Mesenchymal stem cell (in vitro differentiated cells and primary cell): ENCODE measurements at places on chromosomes 4 and X.
A peak's percentile ranks its signal among the peaks of the same experiment; 100 is the strongest.

DNA sequence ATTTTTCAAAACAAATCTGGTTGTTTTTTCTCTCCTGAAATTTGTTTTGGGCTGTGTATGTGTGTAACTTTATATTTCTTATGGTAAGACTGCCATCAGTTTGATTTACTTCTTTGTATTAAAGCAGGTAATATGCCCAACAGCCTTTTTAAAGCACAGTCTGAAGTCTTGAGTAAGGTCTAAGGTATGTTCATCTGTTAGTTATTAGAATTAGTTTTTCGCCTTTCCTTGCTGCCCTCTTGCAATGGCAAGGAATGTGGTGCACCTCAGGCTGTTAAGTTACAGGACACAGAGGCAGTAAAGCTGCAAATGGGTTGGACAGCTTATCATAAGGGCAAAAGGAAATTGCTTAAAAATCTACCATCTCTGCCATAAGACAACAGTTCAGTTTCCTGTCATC lies 71.8 kb downstream of the METTL14 start:
- no peak for DNase-seq

- no peak for DNase-seq
These were observed 626.8 kb downstream of the TLL1 start for GRCh38 chr4:166499820-166500219.

DNA sequence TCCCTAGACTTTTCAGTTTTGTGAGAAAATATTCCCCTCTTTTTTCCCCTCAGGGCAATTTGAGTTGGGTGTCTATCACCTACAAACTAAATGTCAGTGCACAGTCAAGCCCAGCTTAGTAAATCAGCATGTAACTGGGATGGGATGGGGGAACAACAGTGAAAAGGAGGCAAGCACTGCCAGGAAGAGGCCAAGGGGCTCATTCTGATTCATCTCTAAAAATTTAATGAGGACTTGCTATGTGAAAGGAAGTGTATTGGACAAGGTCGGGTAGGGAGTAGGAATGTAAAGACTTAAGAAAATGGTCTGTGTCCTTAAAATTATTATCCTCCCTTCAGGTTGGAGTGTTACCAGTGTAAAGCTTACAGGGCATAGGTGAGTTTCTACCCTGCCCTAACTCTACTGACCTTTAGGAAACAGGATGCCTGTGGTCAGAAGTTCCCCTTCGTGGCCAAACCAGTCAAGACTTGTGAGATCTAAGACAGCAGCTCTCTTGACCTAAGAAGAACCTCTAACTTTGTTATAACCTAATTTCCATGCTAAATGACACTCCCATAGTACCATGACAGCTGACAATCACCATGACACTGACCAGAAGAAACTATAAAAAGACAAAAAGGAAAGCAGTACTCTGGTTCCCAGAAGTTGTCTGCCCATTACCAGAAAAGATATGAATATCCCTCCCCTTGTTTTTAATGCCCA lies 194.4 kb upstream of the LDB2 start:
- DNase-seq = no peak

GRCh38 chr4:3531318-3531878 lies 824 bp downstream of the LRPAP1 start:
- no peak for DNase-seq

DNA sequence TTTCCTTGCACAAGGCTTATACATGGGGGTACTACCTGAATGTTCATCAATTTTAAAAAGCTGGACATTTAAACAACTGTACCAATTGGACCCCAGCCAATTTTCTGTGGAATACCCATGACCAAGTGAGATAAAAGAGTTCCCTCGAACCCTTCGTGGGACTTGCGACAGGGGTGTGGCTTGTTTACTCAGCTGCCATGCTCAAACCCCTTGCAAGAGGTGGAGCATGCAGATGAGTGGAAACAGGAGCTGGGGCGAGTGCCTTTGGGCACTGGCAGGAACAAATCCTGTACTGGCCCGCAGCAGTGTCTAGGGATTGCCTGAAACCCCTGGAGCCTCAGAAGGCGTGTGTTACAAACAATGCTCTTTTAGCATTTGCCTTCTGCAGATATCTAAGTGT lies 144.2 kb downstream of the PDHA2 start:
- DNase-seq = no peak

DNA sequence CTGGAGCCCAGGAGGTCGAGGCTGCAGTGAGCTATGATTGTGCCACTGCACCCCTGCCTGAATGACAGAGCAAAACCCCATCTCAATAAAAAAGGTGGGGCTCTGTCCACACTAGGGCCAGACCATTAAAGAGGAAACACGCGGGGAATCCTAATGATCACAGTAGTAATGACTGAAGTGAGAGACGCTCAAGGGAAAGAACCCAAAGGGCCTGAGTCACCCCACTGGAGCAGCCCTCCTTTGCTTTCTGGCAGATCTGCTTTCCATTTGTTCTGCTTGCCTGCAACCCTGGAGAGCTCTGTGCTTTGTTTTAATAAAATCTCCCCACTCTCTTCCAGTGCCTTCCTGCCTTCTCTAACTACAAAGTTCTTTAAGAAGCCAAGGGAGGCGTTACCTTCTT lies 5.0 kb downstream of the TFDP3 start:
- DNase-seq = no peak

DNA sequence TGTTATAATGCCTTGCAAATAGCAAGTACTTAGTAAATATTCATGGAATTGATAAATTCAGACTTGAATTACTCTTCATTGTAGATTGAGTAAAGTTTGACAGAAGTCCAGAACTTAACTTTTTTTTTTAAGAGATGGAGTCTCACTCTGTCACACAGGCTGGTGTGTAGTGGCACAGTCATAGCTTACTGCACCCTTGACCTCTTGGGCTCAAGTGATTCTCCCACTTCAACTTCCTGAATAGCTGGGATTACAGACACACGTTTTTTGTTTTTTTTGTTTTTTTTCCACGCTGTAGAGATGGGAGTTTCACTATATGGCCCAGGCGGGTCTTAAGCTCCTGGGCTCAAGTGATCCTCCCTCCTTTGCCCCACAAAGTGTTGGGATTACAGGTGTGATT lies 32.1 kb downstream of the UBE2K start:
- peak; percentile 58 for DNase-seq

GRCh38 chr4:138680256-138680655 lies 335.3 kb upstream of the NOCT start:
- DNase-seq = no peak

DNA sequence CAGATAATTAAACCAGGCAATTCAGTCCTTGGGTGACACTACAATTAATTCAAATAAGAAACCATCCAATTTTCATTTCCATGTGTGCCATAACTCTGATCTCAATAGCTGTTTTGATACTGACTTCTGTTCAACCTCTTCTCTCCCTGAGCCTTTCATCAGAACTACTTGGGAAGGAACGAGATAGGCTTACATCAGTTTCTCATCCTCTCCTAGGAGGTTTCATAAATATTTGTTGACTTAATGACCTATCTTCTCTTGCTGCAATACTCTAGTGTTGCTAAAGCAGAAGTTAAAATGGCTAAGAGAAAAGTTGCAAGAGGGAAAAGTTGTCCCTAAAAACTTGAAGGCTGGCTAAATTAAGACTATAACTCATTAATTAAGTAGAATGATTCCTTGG lies 41.8 kb downstream of the PRKG2 start:
- peak; percentile 34 for DNase-seq

DNA sequence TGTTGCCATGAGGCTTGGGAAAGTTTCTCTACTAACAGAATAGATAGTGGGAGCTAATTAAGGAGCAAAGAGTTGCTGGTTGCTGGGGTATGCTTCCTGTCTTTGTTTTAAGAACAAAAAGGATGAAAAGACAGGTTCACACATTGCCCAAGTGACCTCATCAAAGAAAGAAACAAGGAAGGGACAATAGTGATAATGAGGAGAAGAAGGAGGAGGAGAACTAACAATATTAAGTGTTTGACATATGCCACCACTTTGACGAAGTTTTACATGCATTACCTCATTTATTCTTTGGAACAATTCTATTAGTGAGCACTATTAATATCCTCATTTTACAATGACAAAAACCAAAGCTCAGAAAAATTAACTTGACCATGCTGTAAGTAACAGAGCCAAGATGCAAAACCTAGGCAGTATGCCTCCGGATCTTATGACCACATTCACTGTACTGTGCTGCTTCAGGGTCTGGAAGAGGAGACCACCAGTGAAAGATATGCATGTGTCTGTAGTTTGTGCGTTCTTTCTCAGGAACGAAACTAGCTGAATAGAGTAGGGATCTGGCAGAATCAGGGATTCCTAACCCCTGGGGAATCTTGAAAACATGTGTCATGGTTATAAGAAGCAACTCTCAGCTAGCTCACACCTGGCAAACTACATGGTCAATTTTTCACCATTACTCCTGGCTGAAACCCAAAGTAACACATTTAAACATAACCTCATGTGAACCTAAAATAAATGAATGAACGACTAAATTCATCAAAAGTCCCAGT lies 83.8 kb downstream of the MOSPD2 start:
- no peak for DNase-seq

DNA sequence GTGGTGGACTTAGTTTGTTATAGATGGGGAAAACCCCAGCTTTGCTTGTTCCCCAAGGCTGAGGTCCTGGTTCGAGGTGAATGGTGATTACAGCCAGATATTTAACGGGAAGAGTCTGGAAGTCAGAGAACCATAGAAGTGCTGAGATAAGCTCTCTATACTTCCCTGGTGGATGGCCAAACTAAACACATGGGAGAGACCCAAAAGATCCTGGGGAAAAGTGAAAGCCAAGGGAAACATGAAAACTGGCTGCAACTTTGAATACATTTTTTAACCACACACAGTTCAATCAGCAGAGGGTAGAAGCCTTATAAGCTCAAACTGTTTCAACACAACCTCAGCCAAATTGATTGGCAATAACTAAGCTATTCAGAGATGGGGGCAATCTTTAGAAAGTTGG lies 29.3 kb upstream of the SRPX start:
- no peak for DNase-seq

DNA sequence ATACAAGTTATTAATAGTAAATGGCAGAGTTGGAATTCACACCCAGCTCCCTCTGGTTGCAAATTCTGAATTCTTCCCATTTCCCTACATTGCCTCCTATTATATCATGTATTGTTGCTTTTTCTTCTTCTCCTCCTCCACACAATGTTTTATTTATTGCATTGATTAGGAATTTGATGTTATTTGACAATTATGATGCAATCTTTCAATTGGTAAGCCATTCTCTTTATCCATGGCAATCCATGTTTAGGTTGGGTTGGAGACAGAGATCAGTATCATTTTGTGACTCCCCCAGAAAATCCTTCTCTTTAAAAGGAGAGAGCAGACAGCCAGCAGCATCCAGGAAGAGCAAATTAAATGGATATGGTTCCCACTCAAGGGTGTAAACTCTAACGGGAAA lies 30.5 kb downstream of the TTC29 start:
- DNase-seq = no peak

DNA sequence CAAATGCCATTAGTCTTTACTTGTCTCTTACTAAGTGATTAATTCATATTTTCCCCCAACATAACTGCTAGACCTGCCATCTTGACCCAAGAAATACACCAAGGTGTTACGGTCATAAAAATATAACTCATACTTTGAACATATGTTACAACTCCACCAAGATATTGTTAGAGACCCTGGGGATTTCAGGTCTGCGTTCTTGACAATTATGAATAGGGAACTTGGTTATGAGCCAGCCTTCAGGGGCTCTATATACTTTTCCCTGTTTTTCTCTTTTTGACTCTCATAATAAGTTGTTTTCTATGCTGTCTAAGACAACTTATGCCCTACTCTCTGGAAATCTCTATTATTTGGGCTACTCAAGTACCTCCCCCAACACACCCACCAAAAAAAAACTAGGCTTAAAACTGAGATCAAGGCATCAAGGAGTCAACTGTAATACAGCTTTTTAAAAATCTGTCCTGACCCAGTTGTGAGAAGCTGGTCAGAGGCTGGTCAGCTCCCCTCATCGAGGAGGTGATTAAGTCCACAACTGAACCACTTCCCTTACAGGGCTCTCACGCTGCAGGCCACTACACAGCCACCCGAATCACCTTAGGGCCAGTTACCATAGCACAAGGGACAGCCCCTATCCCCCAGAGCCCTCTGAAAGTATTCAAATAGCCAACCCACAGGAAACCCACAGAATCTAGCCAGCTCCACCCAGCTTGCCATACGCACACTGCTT lies 10.5 kb upstream of the TLR3 start:
- no peak for DNase-seq

DNA sequence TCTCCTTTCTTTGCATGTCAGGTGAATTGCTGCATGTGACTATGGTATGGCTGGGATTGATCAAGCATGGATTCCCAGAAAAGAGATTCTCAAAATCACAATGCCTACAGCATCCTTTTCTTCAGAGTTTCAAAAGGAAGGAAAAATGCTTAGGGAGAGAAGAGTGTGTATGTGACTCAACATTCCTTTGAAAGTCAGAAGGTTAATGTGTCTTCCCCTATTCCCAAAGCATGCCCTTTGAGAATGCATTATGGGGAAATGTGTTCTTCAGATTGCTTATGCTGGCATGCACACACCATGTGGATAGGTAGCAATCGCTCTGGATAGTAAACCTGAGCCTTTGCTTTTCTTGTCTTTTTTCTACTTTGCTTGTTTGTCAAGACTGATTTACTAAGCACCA lies 78.5 kb downstream of the ELOVL6 start:
- DNase-seq = peak; percentile 82

- no peak for DNase-seq
These were observed 175.0 kb downstream of the PPP3CA start for GRCh38 chr4:101172369-101172768.

DNA sequence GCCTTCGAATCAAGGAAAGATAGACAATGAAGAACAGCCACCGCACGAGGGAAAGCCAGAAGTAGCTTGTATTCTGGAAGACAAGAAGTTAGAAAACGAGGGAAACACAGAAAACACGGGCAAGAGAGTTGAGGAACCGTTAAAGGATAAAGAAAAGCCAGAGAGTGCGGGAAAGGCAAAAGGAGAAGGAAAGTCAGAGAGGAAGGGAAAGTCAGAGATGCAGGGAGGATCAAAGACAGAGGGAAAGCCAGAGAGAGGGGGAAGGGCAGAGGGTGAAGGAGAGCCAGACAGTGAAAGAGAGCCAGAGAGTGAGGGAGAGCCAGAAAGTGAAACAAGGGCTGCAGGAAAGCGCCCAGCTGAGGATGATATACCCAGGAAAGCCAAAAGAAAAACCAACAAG lies 1.4 kb downstream of the TCEAL2 start:
- no peak for DNase-seq

GRCh38 chr4:17293901-17294300 lies 218.0 kb downstream of the QDPR start:
- DNase-seq = no peak

GRCh38 chr4:52956691-52957090 lies 94.6 kb downstream of the RASL11B start:
- DNase-seq = no peak

DNA sequence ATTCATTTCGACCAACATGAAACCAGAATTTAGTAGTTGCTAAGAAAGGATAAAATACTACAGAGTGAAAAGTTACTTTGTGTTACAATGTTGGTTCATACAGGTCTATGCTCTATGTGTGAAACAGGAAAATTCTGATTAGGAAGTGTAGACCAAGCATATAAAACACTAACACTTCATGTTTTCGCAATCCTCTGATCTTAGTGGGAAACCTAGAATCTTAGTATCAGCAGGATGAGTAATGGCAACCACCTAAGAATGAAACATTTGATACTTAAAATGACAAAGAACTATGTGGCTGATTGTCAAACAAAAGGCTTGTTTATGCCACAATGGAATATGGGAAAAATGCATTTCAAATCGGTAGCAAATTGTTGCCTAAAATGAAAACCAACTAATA lies 116.1 kb downstream of the AMMECR1 start:
- no peak for DNase-seq

GRCh38 chr4:134636338-134637051 lies 434.9 kb upstream of the PABPC4L start:
- no peak for DNase-seq

- no peak for DNase-seq
These were observed 39.9 kb upstream of the MAP3K15 start for GRCh38 chrX:19555236-19555635.

GRCh38 chr4:39706741-39707511 lies 9.0 kb downstream of the UBE2K start:
- no peak for DNase-seq
